Ecto neural progenitor cell (in vitro differentiated cells): ENCODE measurements at places on chromosomes 2 and 18.

DNA sequence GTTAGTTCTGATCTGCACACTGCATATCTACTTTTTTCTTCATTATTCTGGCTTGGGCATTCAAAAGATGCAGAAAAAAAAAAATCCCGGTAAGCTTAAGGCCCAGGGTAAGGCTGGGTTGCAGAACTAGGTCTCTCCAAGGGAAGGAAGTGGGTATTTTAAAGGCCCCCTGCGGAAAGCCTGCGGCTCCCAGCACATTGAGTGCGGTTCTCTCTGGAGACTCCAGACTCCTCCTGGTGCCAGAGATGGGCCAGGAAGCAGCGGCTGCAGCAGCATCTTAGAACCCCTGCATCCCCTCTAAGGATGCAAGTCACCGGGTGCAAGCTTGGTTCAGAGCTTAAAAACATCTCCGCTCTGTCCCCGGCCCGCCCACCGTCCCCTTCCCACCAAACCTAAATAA lies 49.5 kb downstream of the TGIF1 start:
- peak; percentile 49 for DNase-seq

GRCh38 chr2:127362971-127363370 lies 24.8 kb downstream of the MAP3K2 start:
- DNase-seq, result no peak

DNA sequence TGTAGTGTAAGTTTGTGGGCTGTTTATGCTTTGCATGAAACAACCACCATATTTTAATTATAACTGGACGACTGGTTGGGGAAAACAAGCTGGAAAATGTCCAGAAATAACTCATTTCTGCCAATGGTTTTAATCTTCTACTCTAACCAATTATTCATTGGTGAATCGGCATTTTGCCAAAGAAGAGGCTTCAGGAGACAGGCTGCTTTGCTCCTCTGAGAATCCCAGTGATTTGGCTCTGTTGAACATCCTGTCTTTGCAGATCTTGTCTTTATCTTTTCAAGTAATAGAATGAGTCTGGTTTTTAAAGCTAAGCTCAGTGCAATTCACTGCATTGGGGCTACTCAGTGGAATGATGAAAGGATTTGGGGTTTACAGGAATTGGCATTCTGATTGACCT lies 109.6 kb downstream of the APOB start:
- no peak for DNase-seq

DNA sequence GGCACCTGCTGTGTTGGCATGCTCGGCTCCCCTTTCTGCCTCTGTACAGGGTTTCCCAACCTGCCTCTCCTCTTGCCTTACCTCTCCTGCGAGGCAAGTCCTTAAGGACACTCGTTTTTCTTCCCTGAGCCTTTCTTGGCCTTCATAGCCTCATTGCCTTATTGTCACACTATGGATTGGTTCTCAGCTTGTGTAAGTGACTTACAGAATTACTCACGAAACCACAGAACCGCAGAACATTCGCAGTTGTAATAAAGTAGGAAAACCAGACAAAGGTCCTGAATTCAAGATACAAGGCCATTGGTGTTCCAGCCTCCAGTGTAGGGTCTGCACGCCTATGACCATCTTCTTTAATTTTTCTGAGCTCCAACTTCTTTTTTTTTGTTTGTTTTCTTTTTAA lies 317.6 kb upstream of the SMIM21 start:
- DNase-seq, result no peak

GRCh38 chr18:72410399-72410798 lies 133.7 kb downstream of the CBLN2 start:
- DNase-seq, result no peak

DNA sequence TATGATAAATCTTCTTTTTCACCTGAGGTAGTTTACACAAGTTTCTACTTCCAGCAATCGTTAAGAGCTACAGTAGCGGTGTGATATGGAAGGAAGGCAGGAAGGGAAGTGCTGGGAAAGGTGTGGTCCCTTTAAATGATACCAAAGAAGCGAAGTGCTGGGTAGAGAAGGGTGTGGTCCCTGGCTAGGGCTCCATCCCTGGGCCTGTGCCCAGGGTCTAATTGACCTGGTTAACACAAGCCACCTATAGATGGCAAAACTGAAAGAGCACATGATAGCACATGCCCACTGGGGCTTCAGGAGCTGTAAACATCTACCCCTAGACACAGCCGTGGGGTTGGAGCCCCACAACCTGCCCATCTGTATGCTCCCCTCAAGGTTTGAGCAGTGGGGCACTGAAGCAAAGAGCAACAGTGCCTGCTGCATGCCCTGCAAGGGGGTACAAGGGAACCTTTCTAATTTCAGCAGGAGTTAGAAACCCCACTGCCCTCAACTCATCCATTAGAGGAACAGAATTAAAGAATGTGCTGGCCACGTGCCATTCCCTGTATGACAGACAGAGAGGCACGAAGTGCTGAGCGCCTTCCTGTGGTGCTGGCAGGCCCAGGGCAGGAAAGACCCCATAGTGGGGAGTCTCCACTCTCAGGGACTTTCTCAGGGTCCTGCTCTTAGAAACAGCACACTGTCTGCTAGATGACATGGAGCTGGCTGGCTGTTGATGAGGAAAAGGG lies 153.1 kb upstream of the LMAN1 start:
- DNase-seq, result no peak

DNA sequence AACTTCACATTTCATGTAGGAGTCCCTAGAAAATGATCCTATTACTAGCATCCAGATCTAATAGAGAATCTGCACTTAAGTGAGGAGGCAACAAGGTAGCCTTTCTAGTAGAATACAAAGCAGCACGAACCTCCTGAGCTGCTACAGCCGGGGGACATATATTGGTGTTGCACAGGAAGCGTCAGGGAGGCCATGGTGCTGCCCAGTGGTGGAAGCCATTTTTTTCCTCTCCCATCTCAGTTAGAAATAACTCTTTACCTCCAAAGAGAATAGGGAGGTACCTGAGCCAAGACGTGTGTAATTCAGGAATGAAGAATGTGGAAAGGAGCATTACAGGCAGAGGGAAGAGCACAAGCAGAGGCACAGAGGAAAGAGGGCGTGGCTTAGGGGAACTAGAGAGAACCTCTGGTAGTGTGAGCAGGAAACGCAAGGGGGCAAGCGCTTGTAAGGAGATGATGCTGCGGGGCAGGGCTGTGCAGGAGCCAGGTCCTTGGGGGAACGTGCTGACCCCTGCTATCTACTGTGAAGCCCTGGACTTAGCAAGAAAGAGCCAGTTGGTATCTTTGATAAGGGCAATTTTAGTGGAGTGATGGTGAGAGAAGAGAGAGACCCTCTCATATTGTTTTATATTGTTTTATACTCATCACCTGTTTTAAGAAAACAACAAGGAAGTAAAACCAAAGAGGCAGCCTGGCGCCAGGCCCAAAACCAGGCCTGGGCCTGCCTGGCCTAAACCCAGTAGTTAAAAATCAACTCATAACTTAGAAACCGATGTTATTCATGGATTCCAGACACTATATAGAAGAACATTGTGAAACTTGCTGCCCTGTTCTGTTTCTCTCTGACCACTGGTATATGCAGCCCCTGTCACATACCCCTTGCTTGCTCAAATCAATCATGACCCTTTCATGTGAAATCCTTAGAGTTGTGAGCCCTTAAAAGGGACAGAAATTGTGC lies 50.0 kb upstream of the TTC39C start:
- DNase-seq, result no peak

GRCh38 chr2:196372811-196373664 lies 201.7 kb upstream of the STK17B start:
- no peak for DNase-seq

GRCh38 chr2:220455351-220455990 lies 828.0 kb downstream of the SLC4A3 start:
- no peak for DNase-seq

- DNase-seq, result no peak
Measured at GRCh38 chr2:173193925-173194324, 118.3 kb downstream of the MAP3K20 start.

DNA sequence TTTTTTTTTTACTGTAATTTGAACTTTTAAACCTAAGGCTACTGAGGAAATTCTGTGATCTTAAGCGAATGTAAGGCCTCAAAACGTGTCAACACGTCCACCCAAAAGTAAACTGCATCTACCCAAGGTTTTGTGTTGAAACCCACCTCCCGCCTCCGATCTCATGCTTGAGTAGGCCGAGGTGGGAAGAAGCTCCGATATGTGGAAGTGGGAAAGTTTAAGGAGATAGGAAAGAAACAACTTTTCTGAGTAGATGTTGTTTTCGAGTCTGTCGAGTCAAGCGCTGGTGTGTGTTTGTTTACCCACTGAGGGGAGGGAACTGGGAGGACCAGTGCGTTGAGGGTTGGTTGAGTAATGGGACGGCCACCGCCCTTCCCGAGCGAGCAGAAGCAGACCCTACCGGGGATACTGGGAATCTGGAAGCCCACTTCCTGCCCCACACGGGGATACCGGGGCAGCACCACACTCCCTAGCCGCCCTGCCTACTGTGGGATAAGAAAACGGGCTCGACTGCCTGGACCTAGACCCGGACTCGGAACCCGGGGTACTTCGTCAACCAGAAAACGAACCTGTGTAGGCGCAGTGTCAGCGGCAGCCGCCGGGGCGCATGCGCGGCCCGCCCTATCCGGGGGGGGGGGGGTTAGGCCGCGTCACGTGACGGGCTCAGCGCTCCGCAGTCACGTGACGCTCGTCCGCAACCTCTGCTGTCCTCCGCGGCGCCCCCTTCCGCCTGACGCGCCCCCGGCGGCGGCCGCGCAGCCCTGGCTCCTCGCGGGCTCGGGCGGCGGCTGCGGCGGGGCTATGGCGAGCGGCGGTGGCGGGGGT lies at the start of gene RETREG2:
RETREG2 (plus strand) TSS at position 724 of the 825 bp plus-strand sequence; CDS start at position 802, 78 bp downstream.
- peak; percentile 93 for DNase-seq

GRCh38 chr2:4903656-4904348 lies 788.4 kb upstream of the SOX11 start:
- DNase-seq, result no peak

GRCh38 chr2:177064422-177064821 lies 148.2 kb upstream of the HNRNPA3 start:
- no peak for DNase-seq

- DNase-seq, result no peak
Measured at GRCh38 chr18:5709476-5710095, 165.8 kb upstream of the EPB41L3 start.

DNA sequence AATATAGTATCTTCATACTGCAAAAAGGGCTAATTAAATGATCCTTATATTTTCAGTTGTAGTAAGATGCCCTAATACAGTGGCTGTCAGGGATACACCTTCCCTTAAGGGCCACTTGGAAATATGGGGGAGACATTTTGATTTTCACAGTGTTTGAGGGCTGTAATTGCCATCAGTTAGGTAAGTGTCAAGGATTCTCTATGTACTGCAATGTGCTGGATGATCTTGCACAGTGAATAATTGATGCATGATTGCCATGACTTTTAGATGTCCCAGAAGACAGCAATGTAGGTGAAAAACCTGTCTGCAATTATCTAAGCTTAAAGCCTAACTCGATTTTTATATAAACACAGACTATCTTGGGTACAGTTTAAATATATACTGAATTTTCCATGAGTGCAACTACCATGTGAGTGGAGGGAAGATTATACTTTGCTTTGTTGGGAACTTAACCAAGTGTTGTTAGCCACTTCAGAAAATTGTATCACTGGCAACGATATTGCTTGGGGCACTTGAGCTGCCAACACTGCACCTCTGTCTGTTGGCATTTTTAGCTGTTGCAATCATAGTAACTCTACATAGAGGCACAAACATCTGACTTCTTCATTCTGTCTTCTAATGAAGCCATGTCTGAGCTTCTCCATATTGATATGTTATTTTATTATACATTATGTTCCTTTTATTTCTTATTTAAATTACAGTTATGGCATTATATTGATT lies 45.2 kb downstream of the MAIP1 start:
- no peak for DNase-seq

DNA sequence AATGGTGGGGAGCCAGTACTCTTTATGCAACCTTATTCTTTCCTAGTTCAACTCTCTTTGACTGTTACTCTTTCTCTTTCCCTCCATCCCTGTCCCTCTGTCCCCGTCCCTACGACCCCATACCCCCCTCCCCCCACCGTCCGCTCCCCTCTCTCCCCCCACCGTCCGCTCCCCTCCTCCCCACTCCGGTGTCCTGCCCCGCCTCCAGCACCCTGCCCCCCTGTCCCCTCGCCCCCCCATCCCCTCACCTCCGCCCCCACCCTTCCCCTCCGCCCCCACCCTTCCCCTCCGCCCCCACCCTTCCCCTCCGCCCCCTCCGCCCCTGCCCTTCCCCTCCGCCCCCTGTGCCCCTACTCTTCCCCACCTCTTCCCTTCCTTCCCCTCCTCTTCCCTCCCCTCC lies 128.4 kb downstream of the LPIN1 start:
- peak; percentile 6 for DNase-seq

- peak; percentile 86 for DNase-seq
Measured at GRCh38 chr2:73175663-73176204, 26.6 kb upstream of the NOTO start.

DNA sequence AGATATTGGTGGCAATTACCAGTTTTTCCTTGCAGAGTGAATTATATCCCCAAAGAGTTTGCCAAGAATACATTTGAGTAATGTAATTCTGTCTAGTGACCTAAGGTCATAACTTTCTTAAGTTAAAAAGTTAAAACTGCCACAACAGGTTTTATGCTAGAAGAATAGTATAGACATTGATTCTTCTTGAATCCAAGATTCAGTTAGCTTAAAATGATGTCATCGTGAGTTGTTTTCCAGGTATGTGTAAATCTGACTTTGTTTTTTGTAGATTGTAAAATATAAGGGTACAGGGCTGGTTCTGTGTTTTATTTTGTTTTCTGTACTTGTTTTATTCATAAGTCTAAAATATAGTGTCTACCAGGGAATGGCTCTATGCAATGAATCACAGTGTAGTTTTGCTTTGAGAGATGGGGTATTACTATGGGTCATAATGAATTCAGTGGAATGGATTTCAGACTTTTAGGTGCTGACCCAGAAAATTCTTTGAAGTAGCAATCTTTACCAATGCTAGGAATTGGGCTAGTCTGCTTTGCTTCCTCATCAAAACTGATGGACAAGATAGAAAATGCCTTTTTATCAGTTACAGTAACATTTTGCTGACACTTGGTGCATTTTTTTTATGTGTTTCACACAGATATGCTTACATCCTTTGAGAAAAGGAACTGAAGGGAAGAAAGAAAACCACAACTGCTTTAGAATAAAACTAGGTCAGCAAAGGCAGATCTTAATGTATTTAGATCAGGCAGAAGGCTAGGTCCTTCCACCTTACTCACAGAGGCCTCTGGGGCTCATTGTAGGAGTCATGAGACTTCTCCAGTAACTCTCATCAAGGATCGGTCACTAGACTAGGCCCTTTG lies 20.8 kb upstream of the MGAT5 start:
- no peak for DNase-seq

DNA sequence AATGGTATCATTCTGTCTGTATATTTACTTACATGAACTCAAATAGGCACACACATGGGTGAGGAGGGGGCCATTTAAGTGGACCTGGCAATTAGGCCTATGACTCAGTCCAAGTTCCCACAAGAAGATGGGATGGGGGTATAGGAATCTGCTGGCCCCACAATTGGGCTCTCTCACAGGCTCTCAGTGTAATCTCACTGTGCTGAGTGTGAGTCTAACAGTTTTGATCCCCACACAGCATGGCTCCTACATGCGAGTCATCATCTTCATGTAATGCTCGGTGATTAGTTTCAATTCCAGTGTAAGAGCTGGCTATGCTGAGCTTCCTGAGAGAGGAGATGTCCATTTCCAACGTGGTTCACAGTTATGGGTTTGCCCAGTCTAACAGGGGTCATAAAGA lies 114.0 kb downstream of the GATA6 start:
- DNase-seq, result no peak
